T-helper 17 cell (primary cell): ENCODE measurements at places on chromosomes 16 and 17. TPM values are rescaled to one million over a fixed set of nuclear protein-coding genes. Genes with fewer than 3 reads are reported as not detected.

OTOP3 gene
- total RNA-seq, result not detected

- no peak for DNase-seq
Measured at GRCh38 chr16:26524281-26524680, 542.4 kb upstream of the C16orf82 start.

DNA sequence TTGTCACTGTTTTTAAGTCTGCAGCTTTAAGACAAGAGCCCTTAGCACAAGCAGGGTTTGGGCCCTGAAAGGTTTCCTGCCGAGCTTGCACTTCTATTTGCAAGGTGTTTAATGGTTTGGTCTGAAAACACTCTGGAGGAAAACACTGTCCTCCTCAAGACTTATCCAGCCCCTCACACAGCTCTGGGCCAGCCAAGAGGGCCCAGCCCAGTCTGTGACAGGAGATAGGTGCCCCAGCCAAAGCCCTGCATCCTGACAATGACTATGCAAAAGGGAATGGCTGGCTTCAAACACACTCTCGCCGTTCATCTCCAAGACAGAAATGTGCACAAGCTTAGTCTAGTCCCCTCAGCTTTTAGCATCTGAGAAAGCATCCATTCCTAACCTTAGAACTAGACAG, 26.9 kb downstream of the MPG start:
- DNase-seq, result no peak

SCPEP1 gene
- total RNA-seq, result 17.7 TPM

ADPRM gene
- 20.9 TPM for total RNA-seq

OR2C1 gene
- total RNA-seq, result not detected

- no peak for DNase-seq
Measured at GRCh38 chr16:57610611-57611010, 17.8 kb upstream of the ADGRG1 start.

DNA sequence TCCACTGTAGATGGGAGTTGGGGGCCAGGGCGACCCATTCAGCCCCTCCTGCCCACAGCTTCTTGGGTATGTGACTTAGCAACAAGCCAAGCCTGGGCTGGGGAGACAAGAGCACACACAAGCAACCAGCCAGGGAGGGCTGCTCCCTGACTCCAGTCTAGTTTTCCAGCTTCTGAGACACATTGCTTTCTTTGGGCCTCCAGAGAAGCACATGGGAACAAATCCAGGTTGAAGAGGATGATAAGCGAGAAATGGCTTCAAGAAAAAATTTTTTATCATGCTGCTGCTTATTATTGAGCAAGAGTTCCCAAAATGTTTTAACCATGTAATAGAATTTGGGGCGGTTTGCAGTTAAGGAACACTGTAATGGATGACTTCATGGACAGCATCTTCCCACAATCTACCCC, 173.7 kb downstream of the SOX9 start:
- no peak for DNase-seq

DNA sequence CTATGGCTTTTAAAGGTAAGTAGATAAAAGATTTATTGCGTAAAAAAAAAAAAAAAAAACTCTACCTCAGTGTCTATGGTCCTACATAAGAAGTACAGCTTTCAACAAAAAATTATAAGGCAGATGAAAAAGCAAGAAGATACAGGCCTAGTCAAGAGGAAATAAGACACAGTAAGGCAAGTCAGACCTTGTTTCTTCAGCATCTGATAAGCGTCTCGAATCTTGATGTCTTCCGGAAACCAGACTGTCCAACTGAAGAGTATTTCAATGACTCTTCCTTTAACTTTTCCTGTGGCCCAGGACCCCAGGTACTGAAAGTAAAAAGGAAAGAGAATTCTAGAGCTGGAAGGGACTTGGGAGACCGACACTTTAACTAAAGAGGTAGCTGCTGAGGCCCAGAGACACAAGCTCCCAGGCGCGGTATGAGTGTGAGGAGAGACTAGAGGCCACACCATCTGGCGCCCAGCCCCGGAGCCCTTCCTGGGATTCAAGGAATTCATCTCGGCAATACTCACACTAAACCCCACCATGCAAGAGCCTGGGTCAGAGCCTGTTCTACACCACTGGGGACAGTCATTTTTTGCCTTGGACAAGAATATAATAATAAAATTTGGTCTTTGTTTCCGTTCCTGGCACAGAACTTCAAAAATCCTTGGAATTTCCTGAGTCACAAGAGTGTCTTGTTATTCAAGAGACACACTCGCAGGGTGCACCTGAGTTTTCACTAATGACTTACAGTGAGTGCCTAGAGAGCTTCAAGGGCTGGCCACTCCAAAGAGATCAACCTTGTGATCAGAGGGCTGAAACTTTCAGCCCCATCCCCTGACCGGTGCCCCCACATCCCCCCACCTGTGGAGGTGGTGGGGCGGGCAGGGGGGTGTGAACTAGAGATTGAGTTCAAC, 18.6 kb downstream of the GGA2 start:
- DNase-seq, result no peak

OR3A2 gene
- 1.1 TPM for total RNA-seq

C17orf50 gene
- total RNA-seq, result not detected

DNA sequence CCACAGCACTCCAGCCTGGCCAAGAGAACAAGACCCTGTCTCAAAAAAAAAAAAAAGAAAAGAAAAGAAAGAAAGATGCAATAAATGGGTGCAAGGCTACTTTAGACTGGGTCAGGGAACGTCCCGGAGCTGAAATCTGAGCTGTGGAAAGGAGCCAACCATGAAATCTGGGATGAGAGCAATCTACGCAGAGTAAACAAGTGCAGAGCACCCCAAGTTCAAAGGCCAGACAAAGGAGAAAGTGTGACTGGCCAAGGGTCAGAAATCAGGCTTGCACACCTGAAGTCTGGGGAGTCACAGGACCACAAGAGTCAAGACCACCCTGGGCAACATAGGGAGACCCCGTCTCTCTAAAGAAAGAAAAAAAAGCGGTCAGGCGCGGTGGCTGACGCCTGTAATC, 2.8 kb downstream of the SHMT1 start:
- DNase-seq, result no peak

GRCh38 chr16:88482630-88483391, 29.7 kb downstream of the ZFPM1 start:
- no peak for DNase-seq

YPEL3 gene
- total RNA-seq, result 131 TPM

DNA sequence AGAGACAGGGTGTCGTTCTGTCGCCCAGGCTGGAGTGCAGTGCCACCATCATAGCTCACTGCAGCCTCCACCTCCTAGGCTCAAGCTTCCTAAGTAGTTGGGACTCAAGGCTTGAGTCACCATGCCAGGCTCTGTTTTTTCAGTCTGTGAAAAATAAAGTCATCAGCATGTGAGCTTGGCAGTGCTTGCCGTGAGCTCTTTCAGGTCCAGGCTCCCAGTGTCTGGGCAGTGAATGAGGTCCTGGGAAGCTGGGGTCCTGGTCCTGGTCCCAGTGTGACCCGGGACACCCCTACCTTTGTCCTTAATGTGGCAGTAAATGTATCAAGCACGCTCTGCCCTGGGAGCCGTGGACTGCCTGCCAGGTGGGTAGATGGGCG, 22.9 kb upstream of the RPL13 start:
- DNase-seq, result no peak

VPS35 gene
- total RNA-seq, result 43.7 TPM

DNA sequence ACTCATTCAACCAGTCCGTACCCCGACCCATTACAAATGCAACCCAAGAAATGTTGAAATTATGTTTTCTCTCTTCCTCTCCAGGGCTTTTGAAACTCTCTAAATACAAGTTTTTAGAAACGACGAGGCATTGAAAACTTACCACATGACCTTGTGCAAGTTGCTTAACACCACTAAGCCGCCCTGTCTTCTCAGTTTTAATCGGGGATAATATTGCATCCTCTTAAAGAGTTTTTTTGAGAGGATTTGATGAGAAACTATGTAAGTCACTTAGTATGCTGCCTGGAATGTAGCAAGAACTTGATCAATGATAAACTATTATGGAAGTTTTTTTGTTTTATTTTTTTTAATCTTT, 149.0 kb upstream of the FAM20A start:
- no peak for DNase-seq

- DNase-seq, result no peak
Measured at GRCh38 chr16:21026846-21027245, 123.8 kb downstream of the DNAH3 start.

DNA sequence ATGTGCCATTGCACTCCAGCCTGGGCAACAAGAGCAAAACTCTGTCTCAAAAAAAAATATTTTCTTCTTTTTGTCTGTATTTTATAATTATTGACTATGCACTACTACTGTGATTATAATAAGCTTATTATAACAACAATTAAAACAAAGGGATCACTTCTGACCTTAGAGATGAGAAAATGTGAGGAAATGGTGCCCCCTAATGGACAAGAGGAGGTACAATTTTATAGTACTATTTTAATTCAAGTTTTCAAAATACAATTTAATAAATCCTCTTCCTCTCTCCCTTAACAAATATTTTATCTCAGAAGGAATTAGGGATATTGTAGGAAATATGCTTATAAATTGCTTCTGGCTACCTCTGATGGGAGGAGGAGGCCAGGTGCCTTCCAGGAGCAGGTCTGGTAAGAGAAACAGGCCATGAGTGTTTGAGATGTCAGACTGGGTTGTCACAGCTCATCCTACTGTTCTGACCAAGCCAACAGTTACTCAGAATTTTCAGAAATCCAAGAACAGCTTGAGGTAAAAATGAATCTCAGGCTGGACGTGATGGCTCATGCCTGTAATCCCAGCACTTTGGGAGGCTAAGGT, 14.0 kb downstream of the VPS53 start:
- no peak for DNase-seq

P2RX1 gene
- 4.2 TPM for total RNA-seq

ODF4 gene
- not detected for total RNA-seq

TUBD1 gene
- total RNA-seq, result 6.3 TPM

NPB gene
- total RNA-seq, result not detected

- no peak for DNase-seq
Measured at GRCh38 chr17:78734793-78735641, 47.1 kb downstream of the CYTH1 start.

TNFRSF13B gene
- 1.1 TPM for total RNA-seq

DNA sequence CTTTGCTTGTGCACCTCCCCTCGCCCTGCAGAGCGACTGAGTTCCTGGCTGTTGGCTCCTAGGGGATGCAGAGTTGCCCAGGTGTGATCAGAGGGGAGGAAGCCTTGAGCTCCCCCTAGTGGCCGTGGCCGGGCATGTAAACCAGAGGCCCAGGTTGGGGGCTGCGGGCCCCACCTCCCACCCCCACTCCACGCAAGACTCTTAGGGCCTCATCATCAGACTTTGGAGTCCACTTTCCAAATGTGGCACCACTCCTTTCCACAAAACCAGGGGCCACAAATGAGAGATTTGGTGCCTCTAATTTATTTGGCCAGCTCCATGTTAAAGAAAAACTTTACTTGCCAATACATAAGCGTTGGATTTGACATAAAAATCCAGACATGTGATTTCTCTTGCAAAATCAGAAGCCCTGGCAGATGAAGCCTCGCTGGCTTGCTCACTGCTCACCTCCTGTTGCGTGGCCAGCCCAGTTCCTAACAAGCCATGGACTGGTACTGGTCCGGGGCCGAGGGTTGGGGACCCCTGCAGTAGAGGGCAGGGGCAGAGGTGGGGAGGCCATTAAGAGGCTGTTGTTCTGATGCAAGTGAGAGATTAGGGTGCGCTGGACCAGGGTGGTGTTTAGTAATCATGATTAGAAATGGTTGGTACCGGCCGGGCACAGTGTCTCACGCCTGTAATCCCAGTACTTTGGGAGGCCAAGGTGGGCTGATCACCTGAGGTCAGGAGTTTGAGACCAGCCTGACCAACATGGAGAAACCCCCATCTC, 28.7 kb upstream of the GAS7 start:
- no peak for DNase-seq
